HT1080 (cell line): ENCODE measurements at places on chromosomes 12 and 14.

GRCh38 chr14:58151133-58152013 is 640 bp downstream of the ARMH4 start:
- peak; percentile 8 for DNase-seq

DNA sequence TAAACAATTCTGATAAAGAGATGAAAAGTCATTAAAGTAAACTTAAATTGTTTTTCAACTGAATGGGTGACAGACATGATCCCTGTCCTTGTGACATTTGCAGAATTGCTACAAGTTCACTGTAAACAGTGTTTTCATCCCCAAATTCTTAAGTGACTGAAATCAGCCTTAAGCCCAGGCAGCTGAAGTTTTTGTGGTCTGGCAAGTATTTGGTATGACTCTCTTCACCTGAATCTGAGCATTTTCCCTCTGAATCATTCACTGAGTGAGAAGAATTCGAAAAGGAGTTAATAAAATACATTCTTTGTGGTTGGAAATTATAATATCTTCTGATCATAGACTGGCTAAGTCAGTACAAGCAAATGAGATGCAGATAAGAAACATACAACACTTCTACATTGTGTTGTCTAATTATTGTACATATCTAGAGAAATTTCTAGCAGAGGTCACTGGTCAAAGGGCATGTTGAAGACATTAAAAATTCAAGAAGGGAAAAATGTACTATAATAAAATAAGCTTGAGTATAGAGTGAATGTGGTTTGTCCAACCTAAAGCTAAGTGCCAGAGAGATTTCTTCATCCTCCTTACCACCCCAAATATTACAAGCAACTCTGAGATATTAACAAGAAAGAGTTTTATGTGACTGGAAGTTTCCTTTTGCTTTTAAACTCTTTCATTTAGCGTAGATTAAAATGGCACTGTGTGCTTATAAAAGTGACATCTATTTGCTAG is 177.8 kb upstream of the DIO2 start:
- peak; percentile 88 for DNase-seq

- DNase-seq = no peak
Measured at GRCh38 chr12:8629486-8630033, 16.9 kb upstream of the AICDA start.

DNA sequence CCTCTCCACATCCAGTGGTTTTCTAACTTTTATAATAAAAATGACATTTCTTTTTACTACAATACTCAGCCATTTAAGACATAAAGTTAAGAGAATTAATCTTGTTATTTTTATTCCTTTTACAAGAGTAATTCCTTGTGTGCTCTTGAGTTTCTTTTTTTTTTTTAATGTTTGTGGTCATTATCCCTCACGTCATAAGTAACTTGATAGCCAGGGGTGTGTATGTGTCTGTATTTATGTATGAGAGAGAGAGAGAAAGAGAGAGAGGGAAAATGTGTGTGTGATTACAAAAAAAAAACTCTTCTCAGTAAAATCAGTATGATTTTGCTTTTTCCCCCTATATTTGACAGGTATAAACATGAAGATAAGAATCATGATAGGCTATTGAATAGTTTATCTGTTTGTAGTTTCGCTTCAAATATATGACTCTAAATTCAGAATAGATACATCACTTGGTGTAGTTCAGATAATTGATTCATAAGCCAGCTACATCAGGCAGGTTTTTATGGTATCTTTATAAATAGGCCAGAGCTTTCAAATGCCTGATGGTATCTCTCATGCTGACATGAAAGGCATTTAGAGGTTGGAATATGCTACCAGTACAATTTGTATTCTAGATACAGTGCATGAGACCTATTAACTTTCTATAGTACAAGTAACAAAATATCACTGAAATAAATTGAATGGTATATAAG is 34.9 kb downstream of the RERGL start:
- DNase-seq = peak; percentile 33

GRCh38 chr14:90088176-90088575 is 26.4 kb downstream of the KCNK13 start:
- no peak for DNase-seq

GRCh38 chr12:42119085-42119633 is 25.5 kb downstream of the GXYLT1 start:
- peak; percentile 54 for DNase-seq

DNA sequence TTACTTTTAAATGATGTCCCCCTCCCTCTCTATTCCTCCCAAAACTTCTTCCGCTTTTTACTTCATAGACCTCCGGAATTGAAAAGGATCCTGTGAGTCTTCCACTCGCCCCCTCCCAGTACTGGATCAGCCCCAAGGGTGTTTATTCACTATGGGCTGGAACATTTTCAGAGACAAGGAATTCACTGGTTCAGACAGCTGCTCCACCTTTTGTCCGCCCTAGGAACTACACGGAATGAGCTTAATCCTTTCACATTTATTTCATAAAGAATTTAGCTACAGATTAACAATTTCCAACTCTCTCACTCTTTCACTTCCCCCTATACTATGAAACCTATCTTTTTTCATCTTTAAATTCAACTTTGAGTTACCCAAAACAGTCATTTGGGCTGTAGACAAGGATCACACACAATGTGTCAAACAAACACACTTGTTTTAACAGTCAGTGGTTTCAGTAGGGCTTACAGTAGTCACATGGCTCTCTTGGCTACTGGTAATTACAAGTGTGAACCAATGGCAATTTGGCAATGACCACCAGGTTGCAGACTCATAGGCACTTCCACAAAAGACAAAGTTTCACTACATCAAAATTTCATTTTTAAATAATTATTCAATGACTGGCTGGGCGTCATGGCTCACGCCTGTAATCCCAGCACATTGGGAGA is 20.6 kb downstream of the CNIH1 start:
- DNase-seq = peak; percentile 18

- DNase-seq = no peak
Measured at GRCh38 chr12:50123203-50123602, 11.2 kb downstream of the COX14 start.

- no peak for DNase-seq
Measured at GRCh38 chr12:1932264-1932777, 13.9 kb upstream of the CACNA2D4 start.

- DNase-seq = no peak
Measured at GRCh38 chr14:36582011-36582873, at the start of gene NKX2-8. TSS of gene NKX2-8 (minus strand) at chr14:36582614. CDS start at chr14:36582389, 225 bp downstream.

DNA sequence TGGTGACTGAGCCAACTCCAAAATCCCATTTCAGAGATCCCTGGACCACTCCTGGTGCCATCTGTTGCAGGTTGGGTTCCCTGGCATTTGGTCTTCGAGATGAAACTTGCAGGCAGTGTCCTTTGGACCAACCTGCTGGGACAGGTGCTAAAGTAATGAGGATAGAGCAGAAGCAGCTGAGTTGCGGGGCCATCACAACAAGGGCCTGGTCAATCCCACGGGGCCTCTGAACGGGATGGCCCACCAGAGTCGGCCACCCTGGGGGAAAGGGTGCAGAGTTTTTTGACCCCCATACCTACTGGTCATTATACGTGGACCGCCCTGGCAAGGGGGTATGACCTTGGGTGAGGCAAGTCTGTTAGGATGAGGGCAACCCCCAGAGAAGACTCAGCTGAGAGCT is 39.3 kb downstream of the DLK1 start:
- no peak for DNase-seq

- DNase-seq = no peak
Measured at GRCh38 chr14:105049753-105050550, 15.3 kb downstream of the GPR132 start.

GRCh38 chr12:27635349-27635972 is 60.8 kb upstream of the REP15 start:
- DNase-seq = peak; percentile 48

- DNase-seq = no peak
Measured at GRCh38 chr12:131619736-131620506, 91.0 kb upstream of the SFSWAP start.

DNA sequence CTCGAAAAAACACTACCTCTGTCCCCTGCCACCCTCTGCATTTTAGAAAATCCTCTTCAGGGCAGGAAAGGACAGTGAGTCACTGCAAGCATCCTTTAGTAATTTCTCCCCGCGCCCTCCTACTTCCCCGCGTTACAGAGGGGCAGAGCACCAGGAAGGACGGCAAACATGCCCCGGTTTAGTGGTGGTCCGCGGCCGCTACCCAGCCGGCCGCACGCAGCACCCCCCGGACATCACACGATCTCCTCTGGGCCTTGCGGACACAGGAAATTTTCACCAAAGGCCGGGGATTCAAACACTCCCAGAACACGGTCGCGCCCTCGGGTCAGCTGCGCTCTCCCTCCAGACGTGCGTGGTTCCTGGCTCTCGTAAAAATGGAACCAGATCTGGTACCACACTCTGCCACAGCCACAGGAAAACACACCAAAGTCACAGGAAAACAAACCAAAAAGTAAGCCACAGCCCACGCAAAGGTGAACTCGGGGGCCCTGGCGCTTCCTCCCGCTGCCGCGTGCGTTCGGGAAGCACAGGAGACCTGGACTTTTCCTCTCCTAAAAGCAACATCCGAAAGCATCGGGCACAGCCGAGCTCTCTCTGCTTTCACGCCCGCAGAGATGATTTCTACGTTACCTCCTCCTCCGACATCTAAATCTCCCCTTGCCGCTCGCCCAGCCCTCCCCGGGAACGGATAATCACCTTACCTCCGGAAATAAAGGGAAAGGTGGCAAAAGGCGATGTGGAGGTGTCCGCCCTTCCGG is 839 bp downstream of the SLC38A1 start:
- peak; percentile 46 for DNase-seq

DNA sequence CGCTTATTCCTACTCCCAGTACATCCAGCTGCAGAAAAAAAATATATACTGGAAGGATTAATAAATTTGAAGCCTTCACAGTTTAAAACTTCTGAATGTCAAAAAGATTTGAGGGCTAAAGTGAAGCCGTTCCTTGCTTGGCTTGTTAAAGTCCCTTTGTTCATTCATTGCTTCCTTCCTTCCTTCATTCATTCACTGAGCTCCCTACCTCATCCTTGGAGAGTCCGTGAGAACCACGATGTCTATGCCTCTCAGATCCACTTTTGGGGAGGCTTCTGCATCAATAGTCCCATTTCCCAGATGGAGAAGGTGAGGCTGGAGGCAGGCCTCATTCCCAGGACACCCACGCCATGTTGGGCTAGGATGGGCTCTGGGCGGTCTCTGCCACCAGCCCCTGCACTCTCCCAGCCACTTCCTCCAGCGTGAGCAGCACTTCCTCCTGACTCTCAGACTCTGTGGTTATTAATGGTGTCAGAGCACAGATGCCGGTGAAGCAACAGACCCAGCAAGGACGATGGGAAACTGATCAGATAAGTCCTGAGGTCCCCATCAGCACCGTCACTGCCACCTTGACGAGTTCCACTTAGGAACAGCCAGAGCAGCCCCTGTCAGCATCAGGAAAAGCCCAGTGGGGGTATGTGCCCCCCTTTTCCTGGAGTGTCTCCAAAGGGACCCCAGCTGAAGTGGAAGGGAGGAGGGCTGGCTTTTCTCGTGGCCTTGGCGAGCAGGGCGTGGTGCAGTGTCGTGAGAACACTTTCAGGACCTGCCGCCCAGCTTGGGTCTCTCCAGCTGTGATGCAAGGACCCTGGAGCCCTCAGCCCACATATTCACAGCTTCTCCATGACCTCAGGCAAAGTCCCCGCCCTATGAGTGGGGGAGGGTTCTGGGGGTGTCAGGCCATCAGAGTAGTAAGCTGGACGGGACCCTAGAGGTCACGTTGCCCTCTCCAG is 21.2 kb downstream of the ASB2 start:
- DNase-seq = no peak

DNA sequence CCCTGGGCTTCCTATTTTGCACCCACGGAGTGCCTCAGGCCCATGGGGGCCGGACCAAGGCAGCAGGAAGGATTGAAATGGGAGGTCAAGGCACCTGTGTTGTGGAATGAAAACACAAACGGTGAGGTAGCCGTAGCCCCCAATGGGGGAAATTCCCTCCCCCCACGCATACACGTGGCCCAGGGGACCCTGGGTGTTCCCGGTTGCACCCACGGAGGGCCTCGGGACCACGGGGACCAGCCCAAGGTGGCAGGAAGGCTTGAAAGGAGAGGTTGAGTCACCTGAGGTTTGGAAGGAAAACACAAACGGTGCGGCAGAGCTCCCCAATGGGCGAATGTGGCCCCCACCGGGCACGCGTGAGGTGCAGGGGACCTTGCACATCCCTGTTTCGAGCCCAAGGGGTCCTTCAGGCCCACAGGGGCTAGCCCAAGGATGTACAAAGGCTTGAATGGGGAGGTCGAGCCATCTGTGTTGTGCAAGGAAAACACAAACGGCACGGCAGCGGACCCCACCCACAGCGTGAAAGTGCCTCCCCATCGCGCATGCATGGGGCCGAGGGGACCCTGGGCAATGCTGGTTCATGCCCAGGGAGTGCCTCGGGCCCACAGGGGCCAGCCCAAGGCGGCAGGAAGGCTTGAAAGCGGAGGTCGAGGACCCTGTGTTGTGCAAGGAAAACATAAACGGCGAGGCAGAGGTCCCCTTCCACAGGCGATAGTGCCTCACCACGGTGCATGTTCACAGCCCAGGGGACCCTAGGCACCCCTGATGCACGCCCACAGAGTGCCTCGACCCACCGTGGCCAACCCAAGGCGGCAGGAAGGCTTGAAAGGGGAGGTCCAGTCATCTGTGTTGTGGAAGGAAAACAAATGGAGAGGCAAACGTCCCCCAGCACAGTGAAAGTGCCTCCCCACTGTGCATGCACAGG is 376.7 kb downstream of the ALG10 start:
- no peak for DNase-seq

- no peak for DNase-seq
Measured at GRCh38 chr12:82873951-82874350, 187.2 kb downstream of the TMTC2 start.

- no peak for DNase-seq
Measured at GRCh38 chr12:127162307-127162706, 1104.7 kb upstream of the TMEM132C start.

GRCh38 chr12:111850526-111850925 is 8.5 kb downstream of the MAPKAPK5 start:
- no peak for DNase-seq

DNA sequence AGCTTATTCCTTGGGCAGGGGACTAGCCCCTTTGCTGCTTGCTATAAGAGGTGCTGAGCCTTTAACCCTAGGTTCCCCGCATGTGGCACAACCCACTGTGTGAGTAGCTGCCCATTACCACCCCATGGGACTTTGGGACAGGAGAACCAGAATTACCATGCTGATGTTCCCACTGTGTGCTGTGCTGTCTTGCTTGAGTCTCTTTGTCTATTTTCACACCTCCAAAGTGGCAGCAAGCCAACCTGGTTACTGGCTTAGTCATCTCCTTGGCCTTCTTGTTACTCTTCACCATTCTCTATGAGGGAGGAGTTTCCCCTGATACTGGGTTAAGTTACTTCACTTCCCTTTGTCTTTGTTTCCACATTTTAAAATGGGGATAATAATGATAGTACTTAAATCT is 73.4 kb upstream of the ETV6 start:
- peak; percentile 75 for DNase-seq

GRCh38 chr12:93638095-93638494 is 39.1 kb upstream of the CRADD start:
- DNase-seq = no peak

- peak; percentile 33 for DNase-seq
Measured at GRCh38 chr12:121009741-121010140, 6.5 kb downstream of the C12orf43 start.
